Activated T-cell treated with anti-CD3 and anti-CD28 coated beads, Interleukin-2, amount 50 U/mL, for 72 hours (primary cell): ENCODE measurements at places on chromosomes 2 and 18. TPM values are rescaled to one million over a fixed set of nuclear protein-coding genes. Genes with fewer than 3 reads are reported as not detected.

Gene CNDP1
- total RNA-seq, result 0.16 TPM

DNA sequence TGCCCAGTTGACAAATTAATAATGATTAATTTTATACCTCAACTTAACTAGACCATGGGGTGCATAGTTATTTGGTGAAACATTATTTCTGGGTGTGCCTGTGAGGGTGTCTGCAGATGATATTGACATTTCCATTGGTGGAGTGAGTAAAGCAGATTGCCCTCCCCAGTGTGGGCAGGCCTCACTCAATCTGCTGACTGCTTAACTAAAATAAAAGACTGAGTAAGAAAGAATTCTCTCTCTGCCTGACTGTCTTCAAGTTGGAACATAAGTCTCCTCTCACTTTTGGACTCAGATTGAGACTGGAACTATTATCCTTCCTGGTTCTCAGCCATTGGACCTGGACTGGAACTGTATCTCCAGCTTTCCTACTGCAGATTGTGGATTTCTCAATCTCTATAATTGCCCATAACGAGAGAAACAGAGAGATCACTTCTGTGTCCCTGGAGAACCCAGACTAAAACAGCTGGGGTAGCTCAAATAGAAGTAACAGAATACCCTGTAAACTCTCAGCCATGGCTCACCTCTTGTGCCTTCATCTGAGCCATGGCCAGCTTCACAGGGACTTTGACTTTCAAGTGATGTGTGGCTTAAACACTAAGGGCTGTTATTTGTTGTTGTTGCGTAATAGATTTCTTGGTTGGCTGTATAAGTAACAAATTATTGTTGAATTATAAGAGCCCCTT, 575.3 kb upstream of the RAB6C start:
- DNase-seq, result no peak
- H3K4me1 ChIP-seq, result no peaks in the 10 kb centered on the region
- no peak overlapping the region for H3K4me3 ChIP-seq
- H3K27ac ChIP-seq, result no peak overlapping the region

DNA sequence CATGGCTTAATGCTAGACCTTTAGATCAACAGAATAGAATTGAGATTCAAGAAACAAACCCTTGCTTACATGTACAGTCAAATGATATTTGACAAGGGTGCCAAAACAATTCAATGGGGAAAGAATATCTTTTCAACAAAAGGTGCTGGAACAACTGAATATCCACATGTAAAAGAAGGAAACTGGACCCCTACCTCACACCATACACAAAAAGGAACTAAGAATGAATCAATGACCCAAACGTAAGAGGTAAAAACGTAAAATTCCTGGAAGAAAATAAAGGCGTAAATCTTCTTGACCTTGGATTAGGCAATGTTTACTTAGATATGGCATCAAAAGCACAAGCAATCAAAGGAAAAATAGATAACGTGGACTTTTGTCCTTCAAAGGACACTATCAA, 43.1 kb downstream of the BAZ2B start:
- H3K27me3 ChIP-seq, result no peaks in the 10 kb centered on the region
- H3K4me1 ChIP-seq, result no peaks in the 10 kb centered on the region
- DNase-seq, result no peak
- H3K4me3 ChIP-seq, result no peak overlapping the region
- peaks cover 4% of the 10 kb centered on the region for H3K36me3 ChIP-seq
- no peak overlapping the region for H3K27ac ChIP-seq

DNA sequence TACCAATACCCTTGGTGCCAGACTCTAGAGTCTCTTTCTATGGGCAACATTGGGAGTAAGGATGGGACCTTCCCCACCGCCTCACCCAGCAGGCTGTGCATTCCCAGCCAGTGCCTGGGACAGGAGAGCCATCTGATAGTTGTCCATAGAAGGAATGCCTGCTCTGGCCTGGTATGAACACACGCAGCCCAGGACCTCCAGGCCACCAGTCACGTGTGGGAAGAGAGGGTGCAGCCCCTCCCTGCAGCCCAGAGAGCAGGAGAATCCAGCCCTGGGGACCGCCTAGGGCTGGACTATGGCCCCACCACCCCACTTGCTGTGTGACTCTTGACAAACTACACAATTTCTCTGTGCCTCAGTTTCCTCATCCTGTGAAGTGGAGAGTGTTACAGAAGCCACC, 52.5 kb upstream of the ID2 start:
- H3K36me3 ChIP-seq, result no peaks in the 10 kb centered on the region
- no peaks in the 10 kb centered on the region for H3K27me3 ChIP-seq
- H3K4me1 ChIP-seq, result peaks cover 6% of the 10 kb centered on the region
- no peak overlapping the region for H3K4me3 ChIP-seq
- DNase-seq, result no peak
- H3K27ac ChIP-seq, result no peak overlapping the region

DNA sequence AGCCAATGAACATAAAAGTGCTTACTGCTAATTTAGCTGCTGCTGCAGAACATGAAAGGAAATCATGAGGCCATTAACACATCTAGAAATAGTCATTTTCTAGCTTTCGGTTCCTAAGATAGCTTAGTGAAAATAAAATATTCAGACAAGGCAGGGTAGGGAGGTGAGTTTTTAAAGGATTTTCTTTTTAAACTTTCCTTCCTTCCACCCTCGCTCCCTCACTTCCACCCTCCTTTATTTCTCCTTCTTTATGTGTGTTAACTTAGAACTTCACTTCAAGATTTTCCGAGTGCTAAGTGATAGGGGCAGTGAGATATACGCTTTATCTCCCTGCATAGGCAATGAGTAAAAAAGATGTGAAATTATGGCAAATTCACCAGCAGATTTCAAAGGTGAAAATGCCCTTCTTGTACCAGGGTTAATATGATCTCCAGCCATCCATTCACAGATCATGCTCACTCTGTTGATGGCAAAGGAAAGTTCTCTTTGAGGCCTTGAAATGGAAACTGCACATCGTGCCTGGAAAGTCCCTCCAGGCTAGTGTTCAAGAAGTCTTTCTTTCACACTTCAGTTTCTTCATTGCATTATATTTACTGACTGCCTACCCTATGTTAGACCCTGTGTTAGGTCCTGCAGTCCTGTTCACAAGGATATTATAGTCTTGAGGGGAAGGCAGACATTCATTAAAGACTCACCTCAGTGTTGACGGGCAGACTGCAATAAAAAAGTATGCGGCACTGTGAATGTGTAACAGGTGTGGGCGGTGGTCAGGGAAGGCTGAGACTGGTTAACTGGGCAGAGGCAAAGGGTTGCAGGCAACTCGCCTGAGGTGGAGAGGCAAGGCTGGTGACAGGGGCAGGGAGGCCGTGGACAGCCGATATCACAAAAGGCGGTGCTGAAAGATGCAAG, 200.8 kb downstream of the PLCL1 start:
- peak; percentile 45 for DNase-seq
- H3K27ac ChIP-seq, result peak overlapping the region; percentile 87
- peak overlapping the region; percentile 75 for H3K4me3 ChIP-seq
- peaks cover 12% of the 10 kb centered on the region for H3K36me3 ChIP-seq

DNA sequence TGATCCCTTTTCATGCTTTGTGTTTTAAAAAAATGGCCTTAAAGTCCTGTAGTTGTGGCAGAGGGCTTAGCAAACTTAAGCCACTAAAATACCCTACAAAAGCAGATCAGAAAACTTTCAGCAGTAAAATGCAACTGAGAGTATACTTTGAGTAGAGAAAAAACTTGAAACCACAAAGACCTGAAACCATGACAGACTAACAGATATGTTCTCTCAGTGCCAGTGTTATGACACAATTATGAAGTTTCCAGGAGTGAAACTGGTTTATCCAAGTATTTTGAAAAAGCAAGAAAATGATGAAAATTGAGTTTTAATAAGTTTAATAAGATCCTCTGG, 74.5 kb downstream of the SPRED2 start:
- no peaks in the 10 kb centered on the region for H3K36me3 ChIP-seq
- H3K27ac ChIP-seq, result peak overlapping the region; percentile 68
- peak overlapping the region; percentile 33 for H3K4me3 ChIP-seq
- H3K4me1 ChIP-seq, result peaks cover 43% of the 10 kb centered on the region
- peaks cover 31% of the 10 kb centered on the region for H3K27me3 ChIP-seq

Gene C1GALT1C1L
- not detected for total RNA-seq

GRCh38 chr2:86393521-86394491, 47.4 kb upstream of the KDM3A start:
- H3K4me3 ChIP-seq, result peak overlapping the region; percentile 43
- H3K27ac ChIP-seq, result peak overlapping the region; percentile 56
- peaks cover 16% of the 10 kb centered on the region for H3K4me1 ChIP-seq
- H3K27me3 ChIP-seq, result no peaks in the 10 kb centered on the region
- H3K36me3 ChIP-seq, result no peaks in the 10 kb centered on the region

Gene CYP27A1
- total RNA-seq, result 0.30 TPM

- H3K27ac ChIP-seq, result no peak overlapping the region
- DNase-seq, result no peak
- H3K27me3 ChIP-seq, result no peaks in the 10 kb centered on the region
- peaks cover 47% of the 10 kb centered on the region for H3K4me1 ChIP-seq
Measured at GRCh38 chr18:35116784-35117318, 75.6 kb downstream of the MAPRE2 start.
